B cell (primary cell): ENCODE measurements at places on chromosomes 5 and 9. TPM values are rescaled to one million over a fixed set of nuclear protein-coding genes. Genes with fewer than 3 reads are reported as not detected.

- DNase-seq, result no peak
These were observed 144.2 kb downstream of the PCSK1 start for GRCh38 chr5:96288845-96289185.

- DNase-seq, result no peak
These were observed 18.6 kb downstream of the GARNL3 start for GRCh38 chr9:127283135-127283534.

- DNase-seq, result peak; percentile 64
These were observed 73.2 kb upstream of the EPB41L4A start for GRCh38 chr5:112492291-112492690.

The ITK gene
- total RNA-seq, result 1.1 and 1.6 TPM in 2 replicates

- DNase-seq, result no peak
These were observed 109.0 kb upstream of the ATP10B start for GRCh38 chr5:160961038-160961437.

- no peak for DNase-seq
These were observed 173.3 kb downstream of the PSAT1 start for GRCh38 chr9:78470216-78470615.

DNA sequence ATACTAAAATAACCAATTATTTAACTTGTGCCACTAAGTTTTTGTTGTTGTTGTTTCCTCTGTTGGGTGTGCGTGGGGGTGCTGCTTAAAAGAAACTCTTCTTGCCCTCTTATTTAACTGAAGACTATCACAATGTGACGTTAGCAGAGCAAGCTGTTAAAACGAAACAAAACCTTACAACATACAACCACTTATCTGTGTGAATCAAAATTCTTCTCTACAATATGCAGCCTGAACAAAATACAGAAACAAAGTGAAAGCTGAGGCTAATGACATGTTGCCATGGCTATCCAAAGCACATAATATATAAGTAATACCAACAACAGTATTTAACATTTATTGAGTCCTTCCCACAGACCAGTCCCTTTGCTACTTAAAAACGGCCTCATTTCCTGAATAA is 291.0 kb downstream of the FBXL17 start:
- no peak for DNase-seq

DNA sequence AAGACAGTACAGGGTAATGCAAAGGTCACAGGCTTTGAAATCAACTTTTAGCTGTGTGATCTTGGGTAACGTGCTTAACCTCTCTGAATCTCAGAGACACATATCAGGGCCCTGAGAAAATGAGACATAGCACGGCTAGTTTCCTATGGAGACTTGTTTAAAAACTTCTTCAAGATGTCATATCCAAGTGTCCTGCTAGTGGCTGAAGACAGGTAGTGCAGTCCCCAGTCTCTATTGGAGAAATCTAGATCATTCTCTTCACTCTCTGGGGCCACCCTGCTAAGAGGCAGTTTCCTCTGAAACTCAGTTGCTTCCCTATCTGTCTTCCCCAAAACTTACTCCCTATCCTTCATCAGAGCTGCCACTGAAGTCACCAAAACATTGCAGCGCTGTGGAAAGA is 30.3 kb upstream of the GRXCR2 start:
- DNase-seq, result no peak

GRCh38 chr9:94643176-94643575 is 3.9 kb upstream of the FBP1 start:
- no peak for DNase-seq

The PCDHA9 gene
- total RNA-seq, result not detected in 2 replicates

GRCh38 chr5:123344816-123345426 is 78.3 kb downstream of the CEP120 start:
- peak; percentile 17 for DNase-seq

DNA sequence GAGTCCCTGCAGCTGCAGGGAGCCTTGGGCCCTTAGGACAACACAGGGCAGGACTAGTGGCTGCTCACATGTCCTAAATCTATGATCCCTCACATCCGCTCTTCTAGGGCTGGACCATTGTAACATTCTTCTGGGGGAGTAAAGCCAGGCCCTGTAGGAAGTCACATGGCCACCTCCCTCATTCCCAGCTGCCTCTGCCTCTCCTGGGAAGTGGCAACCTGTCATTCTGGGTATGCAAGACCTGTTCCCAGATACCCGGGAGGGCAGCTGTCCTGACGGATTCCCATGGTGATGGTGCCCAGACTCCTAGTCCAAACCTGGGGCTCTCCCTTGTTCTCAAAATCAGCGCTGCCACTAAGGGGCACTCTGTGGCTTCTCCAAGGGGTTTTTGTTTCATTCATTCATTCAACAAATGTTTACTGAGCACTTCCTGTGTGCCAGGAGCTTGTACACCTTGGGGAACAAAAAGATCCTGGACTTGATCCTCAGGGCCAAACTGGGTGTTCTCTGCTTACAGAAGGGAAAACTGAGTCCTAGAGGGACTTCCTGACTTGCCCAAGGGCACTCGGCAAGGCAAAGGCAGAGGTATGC is 85.6 kb downstream of the PSD2 start:
- DNase-seq, result no peak

The IRX2 gene
- total RNA-seq, result not detected in 2 replicates

The FSTL4 gene
- total RNA-seq, result 6.5 and 6.7 TPM in 2 replicates

- DNase-seq, result peak; percentile 86
These were observed at the start of gene TCF7 for GRCh38 chr5:134113902-134114875. Gene TCF7, plus strand, starts transcription at chr5:134114681. Its CDS starts 226 bp downstream, at chr5:134114907.

The SYK gene
- total RNA-seq, result 242 and 251 TPM in 2 replicates

GRCh38 chr5:121967187-121967586 is 5.4 kb downstream of the SRFBP1 start:
- no peak for DNase-seq

- DNase-seq, result no peak
These were observed 167.7 kb downstream of the DOCK8 start for GRCh38 chr9:382383-382782.

The GFPT2 gene
- total RNA-seq, result 1.6 and 2.8 TPM in 2 replicates

DNA sequence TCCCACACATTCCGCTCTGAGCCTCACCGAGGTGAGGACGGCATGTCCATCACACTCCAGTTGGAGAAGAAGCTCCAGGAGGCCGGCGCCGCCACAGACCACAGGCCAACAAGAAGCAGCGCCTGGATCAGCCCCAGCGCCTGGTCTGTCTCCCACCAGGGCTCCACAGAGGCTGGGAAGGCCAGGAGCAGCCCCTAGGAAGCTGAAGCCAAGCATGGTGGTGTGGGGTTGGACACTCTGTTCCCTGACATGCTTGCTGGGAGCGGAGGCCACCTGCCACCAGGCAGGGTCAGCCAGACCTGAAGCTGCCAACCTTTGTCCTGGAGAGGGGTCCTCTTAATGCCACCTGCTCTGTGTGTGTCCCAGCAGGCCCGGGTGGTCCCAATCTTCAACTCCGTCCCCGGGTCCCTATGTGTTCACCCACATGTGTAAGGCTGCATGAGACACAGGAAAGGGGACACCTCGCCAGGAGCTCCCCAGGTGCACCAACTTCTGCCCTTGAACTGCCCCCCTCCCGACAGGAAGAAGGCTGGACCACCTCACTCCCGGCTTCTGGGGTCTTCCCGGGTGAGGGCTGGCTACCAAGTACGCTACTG is 140.1 kb upstream of the PPP1R26 start:
- no peak for DNase-seq

The MAN2A1 gene
- total RNA-seq, result 55.0 and 57.0 TPM in 2 replicates

DNA sequence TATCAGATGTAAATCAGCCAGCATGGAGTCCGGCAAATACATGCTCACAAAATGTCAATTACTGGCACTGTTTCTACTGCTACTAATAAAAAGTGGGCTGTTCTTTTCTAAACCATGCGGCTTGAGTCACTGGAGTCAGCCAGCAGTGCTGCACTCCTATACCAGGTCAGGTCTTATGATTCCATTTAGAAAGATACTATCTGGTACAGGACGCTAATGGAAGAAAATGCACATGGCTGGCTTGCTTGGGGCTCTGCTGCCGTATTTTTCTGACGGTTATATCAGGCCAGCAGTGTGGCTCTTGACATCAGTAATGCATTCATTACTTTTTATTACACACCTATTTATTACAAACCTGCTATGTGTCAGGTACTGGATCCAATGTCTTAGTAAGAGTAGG is 74.3 kb downstream of the NDFIP1 start:
- DNase-seq, result no peak
